ENCODE measurements at places on chromosomes 2 and 18.

DNA sequence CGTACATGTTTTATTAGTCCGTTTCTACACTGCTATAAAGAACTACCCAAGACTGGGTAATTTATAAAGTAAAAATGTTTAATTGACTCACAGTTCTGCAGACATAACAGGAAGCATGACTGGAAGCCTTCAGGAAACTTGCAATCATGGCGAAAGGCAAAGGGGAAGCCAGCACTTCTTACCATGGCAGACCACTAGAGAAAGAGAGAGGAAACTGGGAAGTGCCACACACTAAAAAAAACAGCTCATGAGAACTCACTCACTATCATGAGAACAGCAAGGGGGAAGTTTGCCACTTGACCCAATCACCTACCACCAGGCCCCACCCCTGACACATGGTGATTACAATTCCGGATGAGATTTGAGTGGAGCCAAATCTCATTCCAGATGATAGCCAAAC lies 466.2 kb downstream of the IRS1 start:
- DNase-seq, result no peak

- DNase-seq, result peak; percentile 64
Observed at GRCh38 chr2:173831312-173832229, 133.6 kb downstream of the SP3 start.

DNA sequence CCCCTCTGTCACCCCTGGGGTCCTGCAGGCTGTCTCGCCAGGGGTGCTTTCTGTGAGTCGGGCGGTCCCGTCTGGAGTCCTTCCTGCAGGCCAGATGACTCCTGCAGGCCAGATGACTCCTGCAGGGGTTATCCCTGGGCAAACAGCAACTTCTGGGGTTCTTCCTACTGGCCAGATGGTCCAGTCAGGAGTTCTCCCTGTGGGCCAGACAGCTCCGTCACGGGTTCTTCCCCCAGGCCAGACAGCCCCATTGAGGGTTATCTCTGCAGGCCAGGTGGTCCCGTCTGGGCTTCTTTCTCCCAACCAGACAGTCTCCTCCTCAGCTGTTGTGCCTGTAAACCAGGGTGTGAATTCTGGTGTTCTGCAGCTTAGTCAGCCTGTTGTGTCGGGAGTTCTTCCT lies 27.6 kb downstream of the ADNP2 start:
- no peak for DNase-seq

GRCh38 chr2:160432633-160433032 lies 61.0 kb downstream of the RBMS1 start:
- no peak for DNase-seq

DNA sequence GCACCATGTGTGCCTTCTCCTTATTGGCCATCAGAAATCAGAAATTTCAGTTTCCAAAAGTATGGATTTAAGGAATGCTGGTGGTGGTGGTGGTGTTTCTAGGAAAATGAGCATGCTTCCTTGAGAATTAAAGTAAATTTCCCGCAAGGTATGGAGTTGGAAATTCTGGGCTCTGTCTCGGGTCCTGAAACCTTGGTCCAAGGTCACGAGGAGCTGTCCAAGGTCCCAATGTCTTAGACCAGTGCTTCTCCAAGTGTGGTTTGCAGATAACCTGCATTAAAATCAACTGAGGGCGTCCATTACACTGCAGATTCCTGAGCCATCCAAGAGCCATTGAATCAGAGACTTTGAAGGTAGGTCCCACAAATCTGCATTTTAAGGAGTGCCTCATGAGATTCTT lies 210.9 kb upstream of the PKDCC start:
- peak; percentile 41 for DNase-seq

GRCh38 chr2:9228088-9228751 lies 21.6 kb downstream of the ASAP2 start:
- DNase-seq, result no peak

GRCh38 chr2:73176881-73177644 lies 25.3 kb upstream of the NOTO start:
- DNase-seq, result peak; percentile 91

GRCh38 chr18:39635966-39636365 lies 2070.4 kb upstream of the CELF4 start:
- DNase-seq, result no peak

DNA sequence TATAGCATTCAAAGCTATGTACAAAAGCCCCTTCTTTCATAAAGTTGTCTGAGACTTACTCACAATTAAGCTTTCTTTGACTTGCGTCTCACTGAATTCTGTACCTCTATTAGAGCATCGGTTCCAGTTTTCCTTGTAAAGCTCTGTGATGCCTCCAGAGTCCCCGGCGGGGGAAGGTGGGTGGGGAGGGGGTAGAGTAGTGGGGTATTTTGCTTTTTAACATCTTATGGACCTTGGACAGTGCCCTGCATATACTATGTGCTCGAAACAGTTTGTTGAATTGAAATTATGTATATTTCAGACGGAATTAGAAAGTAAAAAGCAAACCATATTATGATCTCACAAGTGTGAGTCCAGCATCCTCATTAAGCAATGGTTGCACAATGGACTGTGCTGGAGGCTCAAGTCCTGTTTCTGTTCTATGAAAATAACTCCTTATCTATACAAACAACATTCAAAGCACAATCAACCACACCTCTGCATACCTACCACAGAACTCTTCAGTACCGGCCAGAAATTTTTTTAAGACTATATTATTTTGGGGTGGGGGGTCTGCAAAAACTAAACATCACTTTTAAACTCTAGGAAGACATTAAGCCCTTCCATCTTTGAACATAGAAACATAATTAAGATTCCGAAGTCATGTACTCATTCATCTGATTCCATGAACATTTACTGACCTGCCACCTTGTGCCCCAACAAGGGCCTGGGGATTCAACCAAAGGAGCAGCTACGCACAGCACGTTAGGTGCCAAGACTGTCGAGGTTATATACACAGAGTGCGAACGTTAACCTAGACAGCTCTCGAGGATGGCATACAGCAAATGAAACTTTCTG lies 908 bp downstream of the STAT1 start:
- DNase-seq, result no peak

DNA sequence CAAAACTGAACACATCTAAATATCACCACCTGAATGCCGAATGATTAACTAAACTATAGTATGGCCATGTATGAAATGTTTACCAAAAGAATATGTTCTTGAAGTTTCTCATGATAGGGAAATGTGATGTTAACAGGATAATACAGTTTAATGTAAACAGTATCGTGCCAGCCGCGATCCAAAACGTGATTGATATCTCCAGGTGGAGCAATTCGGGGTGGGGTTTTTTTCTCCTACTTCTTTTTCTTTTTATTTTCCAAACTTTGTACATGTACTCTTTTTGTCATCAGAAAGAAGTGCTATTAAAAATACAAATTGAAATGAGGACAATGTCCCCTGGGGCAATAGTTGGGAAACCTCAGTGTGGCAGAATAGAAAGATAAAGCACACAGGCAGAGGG lies 4.0 kb upstream of the BIN1 start:
- no peak for DNase-seq

- no peak for DNase-seq
Observed at GRCh38 chr2:231951452-231952035, 10.0 kb upstream of the DIS3L2 start.
